ENCODE measurements at places on chromosomes 16 and 17. TPM values are rescaled to one million over a fixed set of nuclear protein-coding genes. Genes with fewer than 3 reads are reported as not detected.

LRRC37A gene
- 1.1 TPM for total RNA-seq

PRR14 gene
- total RNA-seq: 21.8 TPM

GLOD4 gene
- total RNA-seq: 37.4 TPM

KRT13 gene
- 27,182 TPM for total RNA-seq

ABCA9 gene
- total RNA-seq: 6.0 TPM

SSTR5 gene
- not detected for total RNA-seq

MYH1 gene
- not detected for total RNA-seq

KCNJ16 gene
- total RNA-seq: not detected

EVI2A gene
- total RNA-seq: 0.68 TPM

RCVRN gene
- total RNA-seq: not detected

DNASE1L2 gene
- 0.57 TPM for total RNA-seq

KRTAP1-5 gene
- total RNA-seq: not detected

ATP1B2 gene
- 0.21 TPM for total RNA-seq

DDX42 gene
- 88.5 TPM for total RNA-seq

PLEKHM1 gene
- total RNA-seq: 63.1 TPM

FNDC8 gene
- total RNA-seq: not detected

CCDC40 gene
- 3.9 TPM for total RNA-seq

ABCA10 gene
- 0.23 TPM for total RNA-seq

TMEM114 gene
- not detected for total RNA-seq
